ENCODE measurements at places on chromosomes 4 and X.

DNA sequence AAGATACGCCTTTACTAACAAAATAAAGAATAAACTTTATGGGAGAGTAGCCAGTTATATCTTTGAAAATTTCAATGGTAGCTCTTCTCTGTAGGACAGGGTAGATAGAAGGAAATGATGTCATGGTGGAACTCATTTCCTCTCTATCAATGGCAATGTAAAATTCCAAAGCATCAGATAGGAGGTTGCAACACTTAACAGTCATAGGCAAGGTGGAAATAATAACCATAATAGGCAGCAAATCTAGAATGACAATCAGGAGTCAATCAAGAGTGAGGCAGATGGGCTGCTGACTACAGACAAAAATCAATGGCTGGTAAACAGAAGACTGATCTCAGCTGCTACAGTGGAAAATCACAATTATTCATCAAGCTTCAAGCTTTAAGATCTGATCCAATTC is 53.9 kb upstream of the TET2 start:
- DNase-seq: no peak

- DNase-seq: no peak
Observed at GRCh38 chrX:71532078-71532752, 689 bp upstream of the OGT start.

DNA sequence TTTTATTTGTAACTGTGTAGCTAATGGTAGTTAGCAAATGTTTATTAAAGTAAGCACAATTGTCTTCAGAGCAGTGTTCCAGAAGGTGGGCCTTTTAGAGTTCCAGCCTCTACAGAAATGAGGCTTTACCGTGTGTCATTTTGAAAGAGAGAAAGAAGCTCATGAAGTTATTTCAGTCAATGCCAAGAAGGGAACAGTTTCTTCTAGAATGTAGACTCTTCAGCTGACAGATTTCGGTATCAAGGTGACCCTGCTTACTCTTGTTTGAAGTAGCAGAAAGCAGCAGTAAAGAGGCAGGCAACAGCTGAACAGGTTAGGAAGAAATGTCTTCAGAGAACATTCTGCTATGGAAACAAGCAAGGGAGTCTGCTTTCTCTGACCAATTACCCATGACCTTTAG is 93.6 kb downstream of the TASL start:
- no peak for DNase-seq

- no peak for DNase-seq
Observed at GRCh38 chr4:146338512-146338911, 124.2 kb downstream of the REELD1 start.

DNA sequence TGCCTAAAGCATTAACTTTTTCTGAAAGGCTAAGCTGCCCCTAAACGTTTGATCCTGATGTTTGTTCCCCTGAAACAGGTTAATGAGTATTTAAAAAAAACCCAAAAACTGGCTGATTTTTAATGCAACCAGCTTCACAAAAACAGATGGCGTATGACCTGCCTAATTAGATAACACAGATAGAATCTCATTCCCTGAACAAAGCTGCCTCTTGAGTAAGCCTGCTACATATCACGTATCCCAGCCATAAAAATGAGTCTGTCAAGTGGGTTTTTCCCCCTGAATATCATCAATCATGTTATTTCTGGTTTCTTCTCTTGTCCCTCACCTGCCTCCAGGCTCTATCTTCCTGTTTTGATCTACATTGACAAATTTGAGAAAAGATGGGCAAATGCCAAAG is 154.2 kb upstream of the FAM9B start:
- no peak for DNase-seq

- no peak for DNase-seq
Observed at GRCh38 chr4:95044324-95044837, 286.6 kb downstream of the BMPR1B start.

DNA sequence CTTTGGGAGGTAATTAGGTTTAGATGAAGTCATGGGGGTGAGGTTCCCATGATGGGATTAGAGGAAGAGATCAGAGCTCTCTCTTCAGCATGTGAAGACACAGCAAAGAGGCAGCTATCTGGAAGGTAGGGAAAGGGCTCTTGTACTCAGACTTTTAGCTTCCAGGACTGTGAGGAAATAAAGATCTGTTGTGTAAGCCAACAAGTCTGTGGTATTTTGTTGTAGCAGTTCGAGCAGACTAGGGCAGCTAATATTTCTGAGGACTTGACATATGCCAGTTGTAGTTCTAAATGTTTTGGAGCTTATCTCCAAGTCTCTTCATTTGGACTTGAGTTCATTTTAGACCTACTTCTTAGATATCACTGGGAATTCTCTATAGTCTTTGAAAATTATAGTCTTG is 137.3 kb upstream of the PDE5A start:
- no peak for DNase-seq

DNA sequence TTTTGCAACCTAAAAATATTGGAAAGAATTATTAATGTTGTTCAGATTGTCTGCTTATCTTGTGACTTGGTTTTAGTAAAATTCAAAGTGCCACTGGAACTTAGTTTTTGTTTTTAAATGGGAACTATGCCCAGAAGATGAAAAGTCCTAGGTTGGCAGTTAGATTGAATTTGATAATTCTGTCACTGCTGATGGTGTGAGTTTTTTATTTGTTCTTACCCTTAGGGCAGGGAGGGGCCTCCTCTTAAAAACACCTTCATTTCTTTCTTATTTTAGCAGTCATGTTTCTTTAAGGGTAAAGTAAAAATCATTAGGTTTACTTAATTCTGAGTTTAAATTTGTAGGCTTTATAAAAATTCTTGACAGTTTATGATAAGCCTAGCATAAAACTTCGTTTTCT is 80.6 kb downstream of the AFF1 start:
- DNase-seq: no peak

- no peak for DNase-seq
Observed at GRCh38 chr4:169621731-169622492, 1.5 kb downstream of the CLCN3 start.

GRCh38 chrX:133249266-133250058 is 31.3 kb upstream of the TFDP3 start:
- DNase-seq: no peak

DNA sequence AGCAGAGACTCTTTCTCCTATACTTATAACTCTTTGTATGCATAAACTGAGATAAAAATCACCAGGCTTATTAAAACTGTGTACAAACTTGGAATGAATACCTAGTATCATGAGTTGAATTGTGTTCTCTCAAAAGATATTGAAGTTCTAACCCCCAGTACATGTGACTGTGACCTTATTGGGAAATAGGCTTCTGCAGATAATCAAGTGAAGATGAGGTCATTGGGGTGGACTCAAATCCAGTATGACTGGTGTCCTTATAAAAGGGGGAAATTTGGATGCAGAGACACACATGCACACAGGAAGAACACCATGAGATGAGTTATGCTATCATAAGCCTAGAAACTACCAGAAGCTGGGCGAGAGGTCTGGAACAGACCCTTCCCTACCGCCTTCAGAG is 26.2 kb downstream of the ZNF827 start:
- no peak for DNase-seq

DNA sequence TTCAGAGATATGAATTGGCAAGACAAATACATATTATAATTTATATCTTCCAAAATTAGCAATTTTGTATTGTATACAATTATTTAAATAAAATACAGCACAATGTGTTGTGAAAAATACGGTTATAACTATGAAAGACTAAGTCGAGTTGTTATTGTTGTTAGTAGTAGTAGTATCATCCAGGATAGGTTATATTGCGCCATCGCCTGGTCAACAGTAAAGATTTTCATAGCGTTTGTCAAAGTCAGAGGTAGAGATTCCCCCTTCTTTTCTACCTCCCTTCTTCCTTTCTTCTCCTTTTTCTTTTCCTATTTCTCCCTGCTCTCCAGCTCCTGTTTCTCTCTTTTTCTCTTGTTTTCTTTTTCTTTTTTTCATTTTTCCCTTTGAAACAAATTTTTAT is 499.1 kb upstream of the EPHA5 start:
- no peak for DNase-seq

- DNase-seq: no peak
Observed at GRCh38 chr4:183586824-183587223, 72.2 kb downstream of the RWDD4 start.

GRCh38 chrX:85089321-85089840 is 85.7 kb downstream of the APOOL start:
- no peak for DNase-seq

DNA sequence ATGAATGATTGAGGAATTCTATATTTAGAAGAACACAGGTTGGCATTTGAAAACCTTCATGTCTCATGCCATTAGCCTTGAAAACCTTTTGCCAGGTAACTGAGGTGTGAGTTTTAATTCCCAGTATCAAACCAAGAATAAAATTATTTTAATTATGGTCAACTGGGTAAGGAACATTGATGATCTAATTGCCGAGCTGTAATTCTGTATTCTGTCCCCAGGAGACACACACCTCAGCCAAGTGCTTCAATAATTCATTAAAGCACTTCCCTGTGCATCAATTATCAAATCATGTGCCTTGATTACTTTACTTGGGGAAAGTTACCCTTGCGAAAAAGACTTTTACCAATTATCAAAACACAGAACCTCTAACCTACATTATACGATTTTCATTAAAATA is 331.9 kb upstream of the GALNT7 start:
- no peak for DNase-seq

DNA sequence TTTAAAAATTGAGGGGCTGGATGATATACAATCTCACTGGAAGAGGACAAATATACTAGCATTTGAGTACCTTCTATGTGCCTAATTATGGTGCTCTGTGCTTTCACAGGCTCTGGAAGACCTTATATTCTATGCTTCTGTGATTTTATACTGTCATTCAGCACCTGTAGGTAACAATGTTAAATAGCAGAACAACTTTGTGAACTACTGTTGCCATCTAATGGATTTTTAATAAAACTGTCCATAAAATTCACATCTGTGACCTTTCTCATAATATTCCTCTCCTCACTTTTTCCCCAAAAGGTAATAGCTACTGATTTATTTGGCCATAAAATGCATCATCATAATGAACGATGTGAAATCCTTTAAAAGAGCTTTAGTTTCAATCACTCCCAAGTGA is 21.9 kb downstream of the POU3F4 start:
- DNase-seq: no peak

- no peak for DNase-seq
Observed at GRCh38 chr4:138659037-138659811, 356.4 kb upstream of the NOCT start.

All from stimulated activated CD8-positive, alpha-beta memory T cell treated with anti-CD3 and anti-CD28 coated beads, Interleukin-7, amount 100 ng/mL, for 1 hour (primary cell).